OCI-M1 (cell line): ENCODE measurements at places on chromosomes 2 and 18.

DNA sequence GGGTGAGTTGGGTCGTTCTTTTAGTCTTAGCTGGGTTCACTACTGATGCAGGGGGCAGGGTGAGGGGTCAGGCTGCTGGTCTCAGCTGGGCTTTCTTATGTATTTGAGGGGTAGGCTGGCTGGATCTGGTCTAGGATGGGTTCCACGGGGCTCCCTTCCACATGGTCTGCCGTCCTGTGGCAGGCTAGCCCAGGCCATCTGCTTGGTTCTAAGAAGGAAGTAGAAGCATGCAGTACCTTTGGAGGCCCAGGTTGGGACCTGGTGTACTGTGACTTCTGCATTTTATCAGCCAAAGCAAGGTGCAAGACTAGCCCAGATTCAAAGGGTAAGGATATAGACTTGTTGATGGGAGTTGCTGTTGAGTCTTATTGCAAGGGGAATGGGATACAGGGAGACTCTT, 35.5 kb upstream of the MGAT5 start:
- DNase-seq, result peak; percentile 23

DNA sequence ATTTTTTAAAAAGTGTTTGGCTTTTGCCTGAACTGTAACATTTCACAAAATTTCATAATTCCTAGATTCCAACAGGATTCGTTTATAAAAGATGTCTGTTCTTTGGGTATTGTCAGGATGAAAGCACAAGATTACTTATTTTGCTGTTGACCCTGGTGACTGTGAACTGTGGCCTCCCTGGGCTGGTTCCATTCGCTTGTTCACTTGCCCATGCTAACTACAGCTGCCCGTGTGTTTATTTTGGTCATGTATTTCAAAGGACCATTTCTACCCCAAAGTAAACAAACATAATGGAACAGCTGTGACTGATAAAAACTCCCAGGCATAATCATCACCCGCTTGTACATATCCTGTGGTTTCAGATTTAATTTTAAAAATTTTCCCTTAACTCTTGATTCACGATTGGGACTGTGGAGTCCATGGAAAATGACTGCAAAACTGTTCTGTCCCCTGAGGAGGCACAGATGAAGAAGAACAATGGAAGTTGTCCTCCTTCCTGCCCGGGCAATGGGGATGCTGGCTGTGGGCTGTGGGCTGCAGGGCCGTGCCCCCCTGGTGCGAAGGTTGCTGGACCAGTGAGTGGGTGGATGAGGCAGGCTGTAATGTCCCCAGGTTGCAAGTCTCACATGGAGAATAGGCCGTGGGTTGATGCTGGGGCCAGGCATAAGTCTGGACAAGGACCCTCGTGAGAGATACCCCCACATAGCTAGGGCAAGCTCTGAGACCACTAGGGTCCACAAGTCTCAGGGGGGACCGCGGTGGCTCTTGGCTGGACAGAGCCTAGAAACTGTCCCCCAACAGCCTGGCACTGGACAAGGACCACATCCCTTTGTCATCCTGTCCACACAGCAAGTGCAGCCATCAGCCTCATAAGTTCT, 28.9 kb upstream of the HDAC4 start:
- DNase-seq, result no peak

DNA sequence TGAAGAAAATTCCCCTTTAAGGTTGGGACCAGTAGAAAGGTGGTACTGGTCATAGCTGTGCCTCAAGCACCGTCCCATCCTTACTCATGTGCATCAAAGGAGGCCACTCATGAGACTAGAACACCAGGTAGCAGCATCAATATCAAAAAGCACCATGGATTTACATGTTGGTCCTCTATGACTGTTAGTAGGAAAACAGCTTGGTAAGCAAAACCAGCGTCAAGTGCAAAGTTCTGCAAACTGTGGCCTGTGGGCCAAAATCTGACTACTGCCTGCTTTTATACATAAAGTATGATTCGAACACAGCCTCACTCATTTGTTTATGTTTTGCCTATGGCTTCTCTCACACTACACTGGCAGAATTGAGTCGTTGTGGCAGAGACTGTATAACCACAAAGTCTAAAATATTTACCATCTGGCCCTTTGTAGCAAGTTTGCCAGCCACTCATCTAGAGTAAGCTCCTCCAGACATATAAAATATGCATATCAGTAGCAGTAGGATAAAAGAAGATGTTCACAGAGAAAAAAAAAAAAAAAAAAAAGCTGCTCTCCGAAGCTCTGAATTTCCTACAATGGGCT, 119.7 kb upstream of the CTNNA2 start:
- DNase-seq, result no peak

DNA sequence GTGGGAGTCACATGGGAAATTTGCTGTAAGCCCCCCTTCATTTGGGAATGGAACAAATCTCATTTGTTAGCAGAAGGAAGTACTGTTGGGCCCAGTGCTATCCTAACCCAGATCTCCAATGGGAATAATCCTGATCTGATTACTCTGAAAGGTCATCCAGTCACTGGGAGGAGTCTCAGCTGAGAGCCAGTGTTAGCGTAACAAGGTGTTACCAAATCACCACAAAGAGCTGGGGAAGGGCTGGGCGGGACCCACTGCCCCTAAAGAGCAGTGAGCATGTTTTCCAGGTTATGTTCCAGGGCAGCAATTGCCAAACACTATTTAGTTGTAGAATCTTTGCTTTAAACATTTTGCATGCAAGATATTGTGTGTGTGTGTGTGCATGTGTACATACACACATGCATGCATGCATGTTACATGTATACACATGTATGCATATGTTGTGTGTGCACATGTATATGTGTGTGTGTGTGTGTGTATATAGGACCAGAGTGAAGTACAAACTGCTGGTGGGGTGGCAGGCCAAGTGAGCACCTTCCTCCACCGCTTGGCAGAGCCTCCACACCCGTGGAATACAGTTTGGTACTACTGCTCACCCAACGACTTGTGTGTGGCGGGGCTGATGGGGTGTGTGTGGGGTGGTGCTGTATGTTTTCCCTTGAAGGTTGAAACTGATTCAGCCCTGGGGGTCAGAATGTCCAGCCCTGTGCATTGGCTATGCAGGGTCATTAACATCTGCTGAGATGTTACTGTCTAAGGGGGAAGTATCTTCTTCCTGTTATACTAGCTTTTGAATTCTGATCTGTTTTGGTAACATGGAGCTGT, 15.2 kb downstream of the INPP5D start:
- DNase-seq, result no peak

DNA sequence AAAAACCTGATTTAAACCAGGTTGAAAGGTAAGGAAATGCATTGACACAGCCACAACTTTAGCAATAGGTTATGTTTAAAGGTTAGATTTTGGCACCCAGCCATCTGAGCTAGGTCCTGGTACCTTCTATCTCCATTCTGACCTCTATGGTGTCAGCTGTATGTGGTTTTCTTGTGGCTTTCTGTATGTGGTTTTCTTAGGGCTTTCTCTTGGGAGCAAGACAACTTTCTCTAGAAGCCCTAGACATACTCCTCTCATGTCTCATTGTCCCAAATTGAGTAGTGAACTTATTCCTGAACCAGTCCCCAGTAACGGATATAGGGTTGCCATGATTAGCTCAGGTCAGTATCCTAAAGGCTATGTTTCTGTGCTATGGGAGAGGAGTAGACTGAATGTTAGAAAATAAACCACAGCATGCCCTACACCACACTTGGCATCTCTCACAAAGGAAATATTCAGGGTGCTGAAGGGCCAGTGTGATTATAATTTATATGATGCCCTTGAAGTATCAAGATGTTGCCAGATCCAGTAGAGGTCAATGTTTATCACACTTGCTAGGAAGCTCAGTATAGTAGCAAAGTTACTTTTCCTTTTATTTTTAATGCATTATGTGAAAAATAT, 176.1 kb downstream of the CAPN13 start:
- peak; percentile 88 for DNase-seq

DNA sequence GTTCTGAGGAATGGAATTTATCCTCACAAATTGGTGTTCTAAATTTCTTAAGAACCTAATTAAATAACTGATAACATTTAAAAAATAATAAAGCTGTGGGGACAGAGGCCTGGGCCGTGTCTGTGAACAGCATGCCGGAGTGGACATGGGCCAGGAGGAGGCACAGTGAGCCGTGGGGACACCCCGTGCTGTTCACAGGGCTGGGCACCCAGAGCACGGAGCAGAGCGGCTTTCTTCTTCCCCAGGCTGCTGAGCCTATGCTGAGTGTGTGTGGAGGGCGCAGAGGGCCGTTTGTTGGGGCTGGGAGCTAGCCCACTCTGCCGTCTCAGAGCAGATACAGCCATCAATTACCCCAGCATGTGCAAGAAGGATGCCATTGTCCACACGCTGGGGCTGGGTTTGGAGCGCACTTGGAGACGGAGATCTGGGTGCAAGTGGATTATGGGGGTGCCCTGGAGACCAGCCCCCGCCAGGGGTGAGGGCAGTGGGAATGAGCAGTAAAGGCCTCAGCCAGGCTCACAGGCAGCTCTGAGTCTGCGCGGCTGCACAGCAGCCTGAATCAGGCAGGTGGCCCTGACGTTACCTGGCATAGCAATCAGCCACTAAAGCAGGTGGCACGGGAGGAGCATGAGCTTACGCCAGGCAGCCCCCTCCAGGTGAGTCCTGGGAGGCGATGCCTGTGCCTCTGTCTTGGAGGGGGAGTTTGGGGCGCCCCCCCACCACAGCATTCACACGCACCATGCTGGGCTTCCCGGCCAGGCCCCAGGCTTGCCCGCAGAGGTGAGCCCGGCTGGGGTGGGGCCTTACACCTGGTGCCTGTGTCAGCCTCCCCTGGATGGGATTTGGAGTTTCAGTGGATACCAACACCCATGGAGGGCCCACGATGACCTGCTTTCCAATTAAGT, 52.1 kb upstream of the SLC66A3 start:
- no peak for DNase-seq

GRCh38 chr2:66439812-66440542, 5.1 kb downstream of the MEIS1 start:
- DNase-seq, result no peak

- no peak for DNase-seq
These were observed 162.7 kb upstream of the HDAC4 start for GRCh38 chr2:239563561-239563960.

DNA sequence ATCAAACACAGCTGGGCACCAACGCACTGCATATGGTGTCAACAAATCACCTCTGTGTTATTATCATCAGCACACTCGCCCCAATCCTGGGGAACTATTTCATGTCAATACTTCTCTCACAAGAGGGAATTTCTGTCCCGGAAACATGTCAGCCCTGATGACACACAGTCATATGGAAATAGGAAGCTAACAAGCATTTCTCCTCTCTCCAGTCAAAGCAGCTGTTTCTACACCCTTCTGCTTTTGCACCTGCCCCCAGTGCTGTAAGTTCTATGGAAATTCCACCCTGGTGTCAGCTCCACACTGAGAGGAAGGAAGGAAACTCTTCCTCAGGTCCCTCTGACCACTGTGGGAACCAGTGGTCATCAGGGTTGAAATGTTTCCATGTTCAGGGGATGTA, 447.6 kb upstream of the ID2 start:
- no peak for DNase-seq

DNA sequence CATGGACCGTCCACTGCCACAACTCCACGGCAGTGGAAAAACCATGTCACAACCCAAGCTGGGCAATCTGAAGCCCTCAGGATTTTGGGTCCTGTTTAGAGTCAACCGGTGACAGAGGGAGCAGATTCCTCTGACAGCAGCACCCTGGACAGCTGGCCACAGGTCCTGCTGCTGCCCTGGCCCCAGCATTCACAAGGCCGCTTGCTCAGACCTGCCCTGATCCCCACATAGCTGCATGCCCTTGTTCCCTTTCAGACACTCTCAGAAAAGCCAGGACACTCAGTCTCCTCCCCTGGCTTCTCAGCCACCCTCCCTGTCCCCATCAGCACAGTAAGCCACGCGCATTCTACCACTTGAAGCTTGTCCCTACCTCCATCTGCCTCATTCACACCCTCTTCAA, 1.6 kb downstream of the COPS9 start:
- no peak for DNase-seq

DNA sequence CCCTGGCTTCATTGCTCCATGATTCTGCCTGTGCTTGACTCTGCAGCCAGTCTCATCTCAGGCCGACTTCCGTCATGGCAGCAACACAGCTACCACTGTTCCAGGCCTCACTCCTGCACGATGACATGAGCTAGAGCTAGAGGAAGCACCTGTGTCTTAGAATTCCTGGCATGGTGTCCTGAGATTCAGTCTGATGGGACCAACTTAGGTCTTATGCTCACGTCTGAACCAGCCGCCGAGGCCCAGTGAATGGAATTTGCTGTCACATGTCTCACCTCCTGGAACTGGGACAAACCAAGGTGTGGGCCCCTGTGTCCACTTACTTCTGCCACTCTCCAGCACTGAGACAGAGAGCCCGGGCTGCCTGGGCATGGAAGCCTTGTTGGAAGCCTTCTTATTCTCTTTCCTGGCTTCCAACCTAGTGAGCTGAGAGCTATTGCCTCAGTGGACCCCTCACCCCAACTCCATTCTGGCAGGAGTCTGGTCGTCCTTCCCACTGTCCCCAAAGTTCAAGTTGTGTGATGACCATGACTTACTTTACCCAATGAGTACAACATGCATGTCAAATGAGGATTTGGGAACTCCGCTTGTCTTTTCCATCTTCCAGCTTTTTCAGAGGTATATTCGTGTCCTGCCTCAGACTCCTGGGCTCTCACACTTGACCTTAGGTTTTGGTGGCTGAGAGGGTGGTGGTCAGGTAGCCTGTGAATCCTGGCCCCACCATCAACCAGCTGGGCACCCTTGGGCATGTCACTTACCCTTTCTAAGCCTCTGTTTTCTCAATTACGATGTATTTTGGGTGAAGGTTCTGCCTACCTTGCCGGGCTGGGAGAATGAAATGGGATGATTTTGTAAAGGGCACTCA, 39.1 kb upstream of the HS6ST1 start:
- DNase-seq, result no peak

DNA sequence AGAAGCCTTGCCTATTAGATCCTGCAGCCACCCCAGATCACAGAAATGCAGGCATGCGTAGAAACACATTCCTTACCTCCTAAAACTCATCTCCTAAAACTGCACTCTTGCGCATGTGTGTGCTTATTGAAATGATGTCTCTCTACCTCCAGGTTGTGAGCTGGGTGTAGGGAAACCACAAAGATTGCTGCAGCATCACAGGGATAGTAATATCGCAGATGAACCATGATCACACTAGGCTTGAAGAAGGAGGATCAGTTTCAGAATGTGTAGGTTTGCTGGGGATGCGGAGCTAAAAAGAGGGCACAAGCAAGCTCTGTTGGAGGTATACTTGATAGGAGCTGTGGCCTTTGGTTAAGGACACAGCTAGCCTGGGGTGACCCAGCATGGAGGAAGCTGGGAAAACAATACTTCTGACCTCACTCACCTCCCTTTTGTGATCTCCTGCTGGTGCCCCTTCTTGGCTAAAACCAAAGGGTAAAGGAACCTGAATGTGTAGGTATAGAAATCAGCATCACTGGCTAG, 118.8 kb downstream of the SETBP1 start:
- no peak for DNase-seq

GRCh38 chr2:10406491-10407188, 41.5 kb downstream of the ODC1 start:
- no peak for DNase-seq

DNA sequence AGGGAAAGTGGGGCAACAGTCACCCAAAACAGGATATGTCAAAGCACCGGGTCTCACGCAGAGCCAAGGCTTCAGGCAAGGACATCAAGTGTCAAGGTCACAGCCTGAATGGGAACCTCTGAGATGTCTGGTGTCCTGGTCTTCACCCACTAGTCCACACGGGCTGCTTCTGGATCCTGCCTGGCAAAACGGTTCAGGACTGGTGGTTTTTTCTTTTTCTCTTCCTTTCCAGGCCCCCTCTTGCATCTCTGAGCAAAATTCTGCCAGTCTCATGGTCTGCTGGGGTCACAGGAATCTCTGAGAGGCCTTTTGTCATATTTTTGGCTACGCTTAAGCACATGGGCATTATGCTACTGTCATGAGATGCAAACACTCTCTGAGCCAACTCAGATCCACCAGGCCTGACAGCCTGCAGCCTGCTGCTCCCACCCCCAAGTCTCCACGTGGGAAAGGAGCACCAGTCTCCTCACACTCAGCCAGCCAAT, 518.2 kb upstream of the ZEB2 start:
- DNase-seq, result peak; percentile 9
